A549 treated with RU486 at 1 μM for 4 hours (cell line): ENCODE measurements at places on chromosomes 7 and 10. TPM values are rescaled to one million over a fixed set of nuclear protein-coding genes. Genes with fewer than 3 reads are reported as not detected.

The OR2A7 gene
- not detected in 5 replicates for total RNA-seq

The NKX2-3 gene
- 0.07 to 0.09 TPM (median 0.08 TPM) in 4 of 5 replicates, not detected in the other for total RNA-seq

The CHAT gene
- not detected in 5 replicates for total RNA-seq

The RTKN2 gene
- 0.58 to 1.2 TPM (median 1.0 TPM) in 5 replicates for total RNA-seq

The LDB3 gene
- 0.05 to 0.06 TPM (median 0.05 TPM) in 3 of 5 replicates, not detected in the others for total RNA-seq

The NPSR1 gene
- not detected in 5 replicates for total RNA-seq

The CAMK2B gene
- total RNA-seq: 0.09 to 0.46 TPM (median 0.29 TPM) in 5 replicates

The POU6F2 gene
- total RNA-seq: not detected in 5 replicates

The SLC26A4 gene
- 0.04 to 0.16 TPM (median 0.09 TPM) in 5 replicates for total RNA-seq

The DYNC1I1 gene
- total RNA-seq: 0.07 to 0.20 TPM (median 0.16 TPM) in 3 of 5 replicates, not detected in the others

The FAM25G gene
- 0.88 to 1.1 TPM (median 0.95 TPM) in 3 of 5 replicates, not detected in the others for total RNA-seq

The NPC1L1 gene
- 0.05 to 0.14 TPM (median 0.06 TPM) in 5 replicates for total RNA-seq

The NME8 gene
- total RNA-seq: not detected in 5 replicates

The CLEC2L gene
- 0.14 TPM in 2 of 5 replicates, not detected in the others for total RNA-seq

The CPA2 gene
- 0.15 TPM in 1 of 5 replicates, not detected in the others for total RNA-seq

The ZMIZ2 gene
- 21.0 to 36.2 TPM (median 30.9 TPM) in 5 replicates for total RNA-seq

The TMEM236 gene
- 0.03 to 0.07 TPM (median 0.06 TPM) in 5 replicates for total RNA-seq

The MACROH2A2 gene
- 24.8 to 31.5 TPM (median 28.6 TPM) in 5 replicates for total RNA-seq

The NPY gene
- total RNA-seq: not detected in 5 replicates

The PLEKHS1 gene
- total RNA-seq: 0.03 to 0.14 TPM (median 0.07 TPM) in 3 of 5 replicates, not detected in the others

The AMZ1 gene
- total RNA-seq: 0.01 to 0.05 TPM in 2 of 5 replicates, not detected in the others

The HOGA1 gene
- 0.83 to 1.7 TPM (median 0.93 TPM) in 5 replicates for total RNA-seq

The FGL2 gene
- not detected in 5 replicates for total RNA-seq

The GPR37 gene
- total RNA-seq: 0.53 to 0.79 TPM (median 0.72 TPM) in 5 replicates

The NUTM2D gene
- 1.0 to 1.8 TPM (median 1.4 TPM) in 5 replicates for total RNA-seq

The MSMB gene
- not detected in 5 replicates for total RNA-seq

The TAS2R41 gene
- total RNA-seq: not detected in 5 replicates

The ASB10 gene
- not detected in 5 replicates for total RNA-seq

The IKZF1 gene
- not detected in 5 replicates for total RNA-seq

The SORCS1 gene
- not detected in 5 replicates for total RNA-seq

The CWF19L1 gene
- total RNA-seq: 21.6 to 25.1 TPM (median 22.6 TPM) in 5 replicates

The TASOR2 gene
- total RNA-seq: 20.1 to 40.4 TPM (median 38.6 TPM) in 5 replicates

The ZCWPW1 gene
- 0.85 to 2.2 TPM (median 1.3 TPM) in 5 replicates for total RNA-seq
